ENCODE measurements at places on chromosomes 16 and 17. TPM values are rescaled to one million over a fixed set of nuclear protein-coding genes. Genes with fewer than 3 reads are reported as not detected.
A peak's percentile ranks its signal among the peaks of the same experiment; 100 is the strongest.

DNA sequence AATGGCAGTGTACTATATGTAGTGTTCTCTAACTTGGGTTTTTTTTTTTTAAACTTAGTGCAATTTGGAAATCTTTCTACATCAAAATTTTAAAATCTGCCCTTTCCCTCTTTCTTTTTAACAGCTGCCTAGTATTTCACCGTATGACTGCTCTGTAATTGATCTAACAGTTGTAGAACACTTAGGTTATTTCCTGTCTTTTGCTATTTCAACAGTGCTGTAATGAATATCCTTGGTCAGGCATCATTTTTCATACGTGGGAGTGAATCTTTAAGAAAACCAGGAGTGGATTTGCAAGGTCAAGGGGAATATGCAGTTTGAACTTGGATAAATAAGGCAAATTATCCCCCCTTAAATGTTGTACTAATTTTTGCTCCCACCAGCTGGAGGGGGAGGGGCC lies 3.8 kb downstream of the NLRC5 start:
- DNase-seq, result no peak

GRCh38 chr16:70694868-70695218 lies 9.0 kb upstream of the MTSS2 start:
- DNase-seq, result no peak

DNA sequence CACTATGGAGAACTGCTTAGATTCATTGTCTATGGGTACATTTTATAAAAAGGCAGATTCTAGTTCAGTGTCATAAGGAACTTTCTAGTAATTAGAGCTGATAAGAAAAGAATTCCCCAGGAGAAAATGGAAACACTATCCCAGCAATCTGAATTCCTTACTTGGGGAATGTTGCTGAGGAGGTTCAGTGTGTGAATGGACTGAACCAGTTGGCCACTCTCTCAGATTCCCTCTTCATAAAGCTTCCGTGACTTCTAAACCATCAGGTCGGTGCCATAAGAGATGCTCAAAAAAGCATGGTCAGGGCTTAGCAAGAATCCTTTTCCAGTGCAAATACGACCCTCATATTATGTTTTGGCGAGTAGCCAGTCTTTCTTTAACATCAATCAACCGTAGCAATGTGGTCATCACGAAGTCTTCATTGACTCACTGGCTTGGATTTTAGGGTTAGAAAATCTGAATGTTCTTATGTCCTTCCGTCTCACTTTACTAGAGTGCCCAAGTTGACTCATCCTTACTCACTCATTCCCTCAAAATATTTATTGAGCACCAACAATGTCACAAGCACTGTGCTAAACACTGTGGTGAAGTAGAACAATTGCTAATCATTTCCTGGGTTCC lies 102.7 kb upstream of the HLF start:
- no peak for DNase-seq

DNA sequence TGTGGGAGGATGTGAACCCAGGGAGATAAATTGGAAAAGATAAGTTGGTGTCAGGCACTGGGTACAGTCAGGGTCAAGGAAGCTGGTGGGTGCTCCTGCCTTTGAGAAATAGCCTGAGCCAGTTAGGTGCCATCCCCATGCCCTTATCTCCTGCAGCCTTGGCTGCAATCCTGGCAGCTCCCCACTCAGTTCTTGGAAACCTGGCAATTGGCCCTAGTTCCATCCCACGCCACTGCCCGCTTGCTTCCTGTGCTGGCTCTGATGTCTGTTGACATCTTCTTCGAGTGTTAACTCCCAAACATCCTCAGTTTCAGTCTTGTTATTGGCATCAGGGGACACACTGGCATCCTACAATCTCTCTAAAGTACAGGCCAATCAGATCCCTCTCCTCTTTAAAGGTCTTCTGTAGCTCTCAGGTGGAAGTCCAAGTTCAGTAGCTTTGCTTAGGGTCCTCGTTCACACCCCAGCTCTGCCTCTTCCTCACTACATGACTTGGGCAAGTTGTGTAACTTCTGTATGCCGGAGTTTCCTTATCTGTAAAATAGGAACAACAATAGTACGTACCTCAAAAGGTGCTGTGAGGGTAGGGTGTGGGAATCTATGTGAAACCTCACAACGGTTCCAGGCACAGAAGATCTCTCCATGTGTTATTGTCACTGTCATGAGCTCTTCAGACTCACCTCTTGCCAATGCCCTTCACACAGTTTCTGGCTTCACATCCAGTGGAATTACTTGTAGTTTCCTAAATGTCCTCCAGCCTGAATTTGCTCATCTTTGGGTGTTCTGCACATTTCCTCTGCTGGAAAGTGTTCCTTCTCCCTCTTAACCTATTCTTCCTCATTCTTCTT lies 13.5 kb upstream of the PRKAR1A start:
- DNase-seq, result no peak

Gene HOXB2
- total RNA-seq, result 50.7 TPM

Gene NPIPA7
- total RNA-seq, result 15.3 TPM

GRCh38 chr16:57953857-57954256 lies 17.1 kb downstream of the CNGB1 start:
- DNase-seq, result no peak

Gene RASL10B
- total RNA-seq, result 2.7 TPM

GRCh38 chr17:19762515-19762961 lies 14.4 kb upstream of the ALDH3A1 start:
- DNase-seq, result peak; percentile 59

Gene GJC1
- 44.0 TPM for total RNA-seq

- no peak for DNase-seq
Measured at GRCh38 chr17:40516581-40517285, 15.3 kb upstream of the TNS4 start.

Gene CLEC18B
- 2.4 TPM for total RNA-seq

DNA sequence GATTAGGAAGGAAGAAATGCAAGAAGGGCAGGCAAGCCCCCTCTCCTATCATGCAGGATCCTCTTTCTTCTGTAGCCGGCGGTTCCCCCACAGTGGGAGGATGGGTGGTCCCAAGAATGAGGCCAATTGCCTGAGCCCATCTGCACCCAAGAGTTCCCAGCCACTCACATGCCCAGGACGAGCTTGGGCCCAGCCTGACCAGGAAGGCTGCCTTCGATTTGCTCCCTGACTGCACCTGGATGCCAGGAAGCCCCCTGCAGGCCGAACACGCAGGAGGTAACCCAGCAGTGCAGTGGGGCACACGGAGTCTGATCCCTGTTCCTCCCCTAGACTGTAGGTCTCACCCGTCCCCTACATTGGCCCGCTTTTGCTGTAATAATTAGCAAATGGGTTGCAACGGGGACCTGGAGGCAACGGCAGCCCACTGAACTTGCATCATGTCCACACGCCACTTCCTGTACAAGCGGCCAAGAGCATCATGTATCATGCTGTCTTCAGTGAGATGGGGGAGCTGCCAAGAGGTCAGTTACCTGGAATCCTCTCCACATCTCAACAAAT lies 67.5 kb downstream of the AMFR start:
- peak; percentile 44 for DNase-seq

DNA sequence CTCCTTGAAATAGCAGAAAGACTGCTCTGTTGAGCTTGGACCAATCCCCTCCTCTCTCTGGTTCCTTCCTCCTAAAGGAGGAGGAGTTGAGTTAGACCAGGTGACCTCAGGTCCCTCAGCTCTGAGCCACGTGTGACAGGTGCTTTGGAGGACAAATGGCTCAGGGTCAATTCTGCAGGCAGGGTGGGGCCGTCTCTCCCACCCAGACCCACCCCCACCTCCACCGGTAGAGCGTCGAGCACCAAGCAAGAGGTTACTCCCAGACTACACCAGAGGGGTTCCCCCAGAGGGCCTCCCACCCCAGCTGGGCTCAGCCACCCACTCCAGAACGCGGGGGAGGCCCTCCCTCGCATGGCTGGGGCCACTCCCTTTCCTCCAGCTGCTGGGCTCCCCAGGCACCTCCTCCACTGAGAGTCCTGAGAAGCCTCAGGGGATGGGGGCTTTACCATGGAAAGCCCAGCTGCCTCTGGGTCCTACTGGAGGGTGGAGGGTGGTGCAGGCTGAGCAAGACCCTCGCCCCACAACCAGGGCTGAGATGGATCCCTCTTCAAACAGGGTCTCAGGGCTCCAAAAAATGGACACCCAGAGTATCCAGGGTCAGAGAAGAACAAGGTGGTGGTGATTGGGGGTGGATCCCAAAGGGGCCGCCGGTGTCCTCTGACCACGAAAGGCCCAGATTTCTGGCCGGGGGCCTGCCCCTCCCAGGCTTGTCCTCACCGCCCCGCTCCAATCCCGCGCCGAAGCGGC lies 7.6 kb downstream of the MYO1C start:
- DNase-seq, result peak; percentile 70

DNA sequence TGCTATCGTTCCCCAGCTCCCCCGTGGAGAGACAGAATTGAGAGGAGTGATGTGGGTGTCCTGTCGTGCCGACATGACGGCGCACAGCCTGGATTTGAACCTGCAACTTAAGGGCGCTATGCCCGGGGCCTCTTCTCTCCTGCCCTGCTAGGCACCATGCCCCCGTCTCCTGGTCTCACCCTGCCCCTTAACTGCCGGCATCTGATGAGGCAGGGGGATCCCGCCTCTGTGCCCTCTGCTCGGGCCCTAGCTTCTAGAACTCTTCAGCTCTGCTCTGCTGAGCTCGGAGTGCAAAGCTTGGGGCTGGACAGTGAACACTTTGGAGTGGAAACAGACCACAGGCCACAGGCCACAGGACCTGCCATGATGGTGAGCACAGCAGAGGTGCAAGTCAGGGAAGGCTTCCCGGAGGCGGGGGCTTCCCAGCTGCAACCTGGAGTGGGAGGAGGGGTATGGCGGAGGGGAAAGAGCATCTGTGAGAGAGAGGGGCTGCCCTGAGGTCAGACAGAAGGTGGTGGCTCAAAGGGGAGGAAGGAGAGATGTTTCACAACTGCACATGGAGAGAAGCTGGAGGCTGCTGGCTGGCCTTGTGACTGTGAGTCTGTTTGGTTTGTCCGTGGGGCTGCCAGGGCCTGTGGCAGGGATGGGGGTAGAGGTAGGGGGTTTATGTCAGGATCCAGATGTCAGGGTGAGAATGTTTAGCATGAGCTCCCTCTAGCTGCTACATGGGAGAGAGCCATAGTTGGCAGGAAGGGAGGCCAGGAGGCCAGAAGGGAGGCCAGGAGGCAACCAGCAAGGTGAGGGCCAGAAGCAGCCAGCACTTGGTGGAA lies 107.8 kb downstream of the CRLF3 start:
- no peak for DNase-seq

Gene CIBAR2
- total RNA-seq, result not detected

GRCh38 chr16:89060207-89060794 lies 33.4 kb upstream of the ACSF3 start:
- DNase-seq, result no peak

- no peak for DNase-seq
Measured at GRCh38 chr16:13014476-13014875, 113.1 kb downstream of the SHISA9 start.

DNA sequence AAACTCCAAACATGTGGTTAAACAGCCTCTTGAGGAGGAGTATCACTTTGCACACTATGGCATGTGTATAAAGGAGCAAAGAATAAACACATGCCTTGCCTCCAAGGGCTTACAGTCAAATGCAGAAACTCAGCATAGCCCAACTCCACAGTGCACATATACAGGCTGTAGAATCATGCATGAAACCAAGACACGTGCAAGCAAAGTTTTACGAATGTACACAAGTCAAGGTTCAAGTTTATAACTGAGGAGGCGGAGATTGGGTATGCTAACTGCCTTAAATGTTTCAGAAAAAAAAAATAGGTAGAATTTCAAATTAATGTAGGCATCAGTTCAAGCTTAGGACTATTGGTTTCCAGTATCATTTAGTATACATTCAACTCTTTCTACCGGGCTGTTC lies 321.1 kb downstream of the SOX9 start:
- no peak for DNase-seq

- DNase-seq, result no peak
Measured at GRCh38 chr16:85302848-85303353, 190.6 kb upstream of the CIBAR2 start.

- DNase-seq, result no peak
Measured at GRCh38 chr17:66625311-66625767, 209.6 kb upstream of the CACNG5 start.

Gene MAFG
- total RNA-seq, result 14.1 TPM

GRCh38 chr17:13601776-13602551 lies at the start of gene HS3ST3A1:
TSS of gene HS3ST3A1 (minus strand) at chr17:13601929. CDS start at chr17:13601129, 800 bp downstream.
- DNase-seq, result no peak

- no peak for DNase-seq
Measured at GRCh38 chr17:17516941-17517720, 20.9 kb upstream of the RASD1 start.

Gene ARHGDIG
- not detected for total RNA-seq

DNA sequence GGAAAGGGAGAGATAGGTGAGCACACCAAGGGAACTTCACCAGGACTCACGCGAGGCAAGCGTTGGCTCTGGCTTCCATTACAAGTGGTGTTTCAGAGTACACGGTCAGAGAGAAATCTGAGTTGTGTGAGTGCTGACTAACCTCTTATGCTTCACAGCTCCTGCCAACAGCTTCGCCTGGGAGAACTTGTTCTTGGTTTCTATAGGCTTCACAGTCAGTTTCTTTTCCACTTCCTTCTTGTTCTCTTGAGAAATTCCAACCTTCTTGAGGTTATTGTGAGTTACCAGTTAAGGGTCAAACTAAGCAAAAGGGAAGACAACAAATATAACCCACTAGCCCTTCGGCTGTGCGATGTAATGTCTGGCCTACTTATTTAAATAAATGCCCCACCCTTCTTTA lies 18.9 kb downstream of the PSME3IP1 start:
- DNase-seq, result no peak

DNA sequence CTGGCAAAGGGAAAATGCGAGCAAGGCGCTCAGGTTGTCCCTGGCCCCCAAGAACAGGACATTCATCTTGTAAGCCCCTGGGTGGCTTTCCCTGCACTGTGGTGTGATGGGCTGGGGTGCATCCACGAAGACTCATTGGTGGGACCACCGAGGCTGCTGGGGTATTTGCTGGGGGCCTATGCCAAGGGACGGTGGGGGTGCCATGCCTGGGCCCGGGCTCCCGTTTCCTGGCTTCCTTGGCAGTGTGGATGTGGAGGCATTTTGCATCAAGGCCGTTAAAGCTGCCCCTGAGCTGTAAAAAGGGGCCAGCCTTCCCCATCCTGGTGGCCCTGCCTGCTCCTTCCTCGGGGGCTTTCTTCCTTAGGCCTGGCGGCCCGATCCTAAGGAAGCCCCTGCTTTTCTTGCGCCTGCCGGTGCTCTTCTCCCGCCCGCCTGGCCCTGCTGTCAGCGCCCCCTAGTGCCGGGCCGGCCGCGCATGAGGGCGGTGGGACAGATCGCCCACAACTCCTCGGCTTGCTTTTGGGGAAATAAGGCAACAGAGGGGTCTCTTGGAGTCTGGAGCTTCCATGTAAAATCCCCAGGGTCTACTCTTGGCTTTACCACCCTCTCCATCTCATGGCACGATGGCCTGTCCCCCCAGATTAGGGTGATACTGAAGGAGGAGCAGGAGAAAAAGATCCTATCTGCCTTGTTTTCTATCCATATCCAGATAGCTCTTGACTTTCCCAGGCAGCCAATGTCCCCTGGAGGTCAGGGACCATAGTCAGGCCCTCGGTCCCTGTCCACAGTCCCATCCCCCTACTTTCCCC lies 9.8 kb upstream of the TBX2 start:
- no peak for DNase-seq
